Activated gamma-delta T cell treated with Interleukin-2 at 50 U/mL for 16 hours (primary cell): ENCODE measurements at places on chromosomes 3 and 15.

DNA sequence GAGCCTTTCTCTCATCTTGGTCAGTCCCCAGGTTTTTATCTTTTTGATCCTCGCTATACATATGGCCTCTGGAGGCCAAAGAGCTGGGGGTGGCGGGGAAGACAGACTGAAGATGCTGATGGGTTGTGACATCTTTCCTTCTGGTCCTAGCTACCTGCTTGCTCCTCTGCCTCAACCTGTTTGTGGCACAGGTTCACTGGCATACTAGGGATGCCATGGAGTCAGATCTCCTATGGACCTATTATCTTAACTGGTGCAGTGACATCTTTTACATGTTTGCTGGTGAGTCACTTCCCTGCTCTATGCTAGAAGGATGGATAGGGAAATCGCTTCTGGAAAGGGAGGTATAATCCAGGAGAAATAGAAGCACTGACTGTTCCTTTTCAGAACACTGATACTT, 8.8 kb downstream of the TMEM202 start:
- DNase-seq, result no peak

DNA sequence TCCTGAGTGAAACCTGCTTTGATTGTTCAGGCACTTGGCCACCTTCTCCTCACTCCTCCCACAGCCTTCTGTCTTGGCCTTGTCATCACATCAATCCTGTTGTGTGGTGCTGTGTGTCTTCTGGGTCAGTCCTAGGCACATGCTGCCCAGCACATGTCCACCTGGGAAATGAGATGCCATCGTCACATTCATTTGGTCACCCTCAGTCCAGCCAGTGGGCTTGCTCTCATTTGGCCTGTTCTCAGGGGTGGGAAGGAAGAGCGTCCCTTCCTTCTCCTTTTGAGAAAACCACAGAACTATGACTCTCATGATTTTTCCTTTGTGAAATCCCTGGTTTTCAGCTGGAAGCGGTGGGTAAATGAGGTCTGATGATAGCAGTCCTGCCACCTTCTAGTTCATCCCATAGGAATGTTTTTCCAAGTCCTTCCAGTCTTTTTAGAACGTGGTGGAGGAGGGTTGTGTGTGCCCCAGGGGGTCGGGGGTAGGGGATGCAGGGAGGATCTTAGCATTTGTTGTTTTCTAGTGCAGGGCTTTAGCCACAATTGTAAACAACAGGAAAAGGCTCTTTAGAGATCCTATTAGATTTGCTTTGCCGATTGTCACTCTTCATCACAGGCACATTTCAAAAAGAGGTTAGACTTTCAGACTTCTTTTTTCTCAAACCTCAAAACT, 8.4 kb upstream of the PLA1A start:
- no peak for DNase-seq

- peak; percentile 38 for DNase-seq
Observed at GRCh38 chr15:98649472-98650416, 1.4 kb downstream of the IGF1R start.

- DNase-seq, result no peak
Observed at GRCh38 chr3:36804295-36805055, 40.1 kb upstream of the DCLK3 start.

DNA sequence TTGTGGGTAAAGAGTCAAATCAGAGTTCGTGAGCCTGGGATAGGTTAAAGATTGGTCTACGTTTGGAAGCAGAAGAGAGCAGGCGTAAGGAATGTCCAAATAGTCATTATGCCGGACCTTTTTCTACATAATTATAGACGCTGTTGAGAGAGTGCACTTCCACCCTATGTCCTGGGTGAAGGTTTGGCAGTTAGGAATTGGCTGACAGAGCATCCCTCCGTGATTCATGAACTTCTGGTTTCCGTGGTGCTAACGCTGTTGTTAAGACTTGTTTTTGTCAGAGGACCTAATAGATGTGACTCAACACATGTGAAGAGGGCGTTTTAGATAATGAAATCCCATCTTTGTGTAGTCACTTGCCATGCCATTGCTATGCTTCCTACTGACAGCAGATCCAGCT, 1.1 kb downstream of the EAF1 start:
- peak; percentile 15 for DNase-seq

GRCh38 chr15:49877117-49877872, 241.7 kb downstream of the ATP8B4 start:
- no peak for DNase-seq

GRCh38 chr3:157465741-157466140, 29.1 kb downstream of the PTX3 start:
- no peak for DNase-seq

DNA sequence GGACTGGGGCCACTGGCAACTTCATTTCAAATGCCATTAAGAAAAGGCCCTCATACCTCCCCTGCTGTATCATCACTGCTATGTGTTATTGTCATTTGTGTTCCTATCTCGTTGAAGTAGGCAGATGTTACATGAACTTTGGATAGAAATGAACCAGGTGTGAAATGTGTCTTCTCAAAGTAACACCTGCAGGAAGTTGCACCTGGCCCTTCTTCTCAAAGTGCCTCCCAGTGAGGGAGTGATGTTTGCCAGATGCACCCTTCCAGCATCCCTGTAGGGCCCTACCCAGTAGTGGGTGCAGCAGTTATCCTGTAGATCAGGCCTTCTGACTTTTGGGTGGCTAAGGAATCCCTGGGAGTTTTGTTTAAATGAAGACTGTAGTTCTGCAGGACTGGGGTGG, 197.7 kb upstream of the CTNNB1 start:
- DNase-seq, result no peak

DNA sequence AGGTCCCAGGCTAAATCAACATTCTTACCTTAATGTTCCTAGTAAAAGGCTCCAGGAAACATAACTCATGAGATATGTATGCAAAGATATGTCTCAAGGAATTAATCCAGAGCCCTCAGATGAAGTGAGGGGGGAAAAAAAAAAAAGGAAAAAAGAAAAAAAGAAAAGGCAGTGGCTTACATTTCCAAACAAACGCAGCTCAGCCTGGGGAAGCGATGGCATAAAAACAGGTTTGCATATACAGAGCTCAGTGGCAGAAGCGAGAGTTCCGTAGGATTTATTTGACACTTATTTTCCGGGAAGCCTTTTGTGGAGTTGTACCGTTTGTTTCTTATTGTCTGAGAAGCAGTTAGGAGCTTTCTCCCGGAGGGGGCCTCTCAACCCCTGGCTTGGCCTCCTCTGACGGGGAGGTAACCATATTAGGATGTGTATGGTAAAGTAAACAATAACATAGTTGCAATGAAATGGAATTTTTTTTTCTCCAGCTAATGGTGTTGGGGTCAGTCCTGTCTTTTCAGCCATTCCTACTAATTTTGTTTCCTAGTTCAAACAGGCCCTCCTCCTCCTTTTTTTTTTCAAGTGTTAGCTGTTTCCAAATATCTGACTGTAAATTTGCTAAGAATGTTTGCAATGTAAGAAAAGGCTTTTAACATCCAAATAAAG, 338.6 kb downstream of the FOXP1 start:
- no peak for DNase-seq

- DNase-seq, result peak; percentile 14
Observed at GRCh38 chr15:39756806-39757522, 25.7 kb downstream of the FSIP1 start.

DNA sequence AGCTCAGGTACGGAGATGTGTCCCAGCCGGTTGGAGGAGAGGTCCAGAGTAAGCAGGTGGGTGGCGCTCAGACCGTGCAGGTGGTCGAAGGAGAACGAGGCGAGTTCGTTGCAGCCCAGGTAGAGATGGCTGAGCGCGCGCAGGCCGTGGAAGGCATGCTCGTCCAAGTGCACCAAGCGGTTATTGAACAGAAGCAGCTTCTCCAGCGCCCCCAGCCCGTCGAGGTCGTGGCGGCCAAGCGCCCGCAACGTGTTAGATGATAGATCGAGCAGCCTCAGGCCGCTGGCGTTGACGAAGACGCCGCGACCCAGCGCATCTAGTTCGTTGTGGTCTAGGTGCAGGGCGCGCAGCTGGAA, 648 bp downstream of the AMIGO3 start:
- no peak for DNase-seq

DNA sequence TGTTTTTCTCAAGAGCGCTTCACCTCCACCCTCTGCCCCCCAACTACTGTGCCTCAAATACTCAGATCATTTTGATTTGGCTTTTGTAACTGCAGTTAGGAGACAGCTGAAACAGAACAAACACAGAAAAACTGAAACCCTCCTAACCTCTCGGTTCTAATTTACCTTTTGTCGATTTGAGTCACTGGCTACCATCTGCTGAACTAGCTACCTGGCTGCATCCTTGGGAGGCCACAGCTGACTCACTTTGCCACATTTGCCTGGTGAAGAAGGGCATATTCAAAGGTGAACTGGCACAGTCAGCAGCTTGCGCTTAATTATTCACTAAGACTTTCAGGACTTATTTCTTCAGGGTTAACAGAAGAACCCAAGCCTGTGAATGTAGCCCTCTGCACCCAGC, 117.7 kb downstream of the FOXB1 start:
- no peak for DNase-seq

- no peak for DNase-seq
Observed at GRCh38 chr3:107993771-107994170, 97.1 kb downstream of the CD47 start.
